ENCODE measurements at places on chromosomes 4 and X. TPM values are rescaled to one million over a fixed set of nuclear protein-coding genes. Genes with fewer than 3 reads are reported as not detected.

DNA sequence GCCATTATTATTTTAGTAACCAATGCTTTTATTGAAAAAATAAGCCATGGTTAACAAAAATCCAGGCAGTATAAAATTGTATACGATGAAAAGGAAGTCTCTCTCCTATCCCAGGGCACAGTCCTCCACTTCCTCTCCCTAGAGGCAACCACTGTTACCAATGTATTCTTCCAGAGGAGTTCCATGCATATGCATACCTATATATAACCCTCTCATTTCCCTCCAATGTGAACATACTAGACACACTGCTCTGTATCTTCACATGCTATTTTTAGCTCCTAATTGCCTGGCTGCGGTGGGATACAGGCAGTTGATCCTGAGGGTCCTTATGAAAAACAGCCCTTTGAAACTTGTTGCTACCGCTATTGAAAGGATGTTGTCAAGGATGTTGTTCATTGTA is 33.8 kb downstream of the PRPS1 start:
- no peak for DNase-seq

DNA sequence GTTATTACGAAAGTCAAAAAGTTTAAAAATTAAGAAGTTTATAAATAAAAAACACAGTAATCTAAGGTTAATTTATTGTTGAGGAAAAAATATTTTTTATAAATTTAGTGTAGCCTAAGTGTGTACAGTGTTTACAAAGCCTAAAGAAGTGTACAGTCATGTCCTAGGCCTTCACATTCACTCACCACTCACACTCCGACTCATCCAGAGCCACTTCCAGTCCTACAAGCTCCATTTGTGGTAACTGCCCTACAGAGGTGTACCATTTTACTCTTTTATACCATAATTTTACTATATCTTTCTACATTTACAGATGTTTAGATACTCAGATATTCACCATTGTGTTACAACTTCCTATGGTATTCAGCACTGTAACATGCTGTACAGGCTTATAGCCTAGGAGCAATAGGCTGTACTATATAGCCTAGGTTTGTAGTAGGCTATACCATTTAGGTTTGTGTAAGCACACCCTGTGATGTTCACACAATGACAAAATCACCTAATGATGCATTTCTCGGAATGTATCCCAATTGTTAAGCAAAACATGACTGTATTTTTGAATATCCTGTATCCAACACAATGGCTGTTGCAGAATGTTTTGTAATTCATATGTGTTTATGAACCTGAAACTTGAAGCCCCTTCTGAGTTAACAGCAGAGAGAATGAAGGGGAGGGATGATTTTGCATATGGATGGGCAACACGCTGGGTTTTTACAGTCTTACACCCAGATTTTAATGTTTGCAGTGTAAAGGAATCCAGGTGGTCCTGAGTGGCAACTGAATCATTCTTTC is 3.1 kb downstream of the PPBP start:
- DNase-seq = no peak

- DNase-seq = no peak
Measured at GRCh38 chr4:3783693-3784306, 17.6 kb downstream of the ADRA2C start.

DNA sequence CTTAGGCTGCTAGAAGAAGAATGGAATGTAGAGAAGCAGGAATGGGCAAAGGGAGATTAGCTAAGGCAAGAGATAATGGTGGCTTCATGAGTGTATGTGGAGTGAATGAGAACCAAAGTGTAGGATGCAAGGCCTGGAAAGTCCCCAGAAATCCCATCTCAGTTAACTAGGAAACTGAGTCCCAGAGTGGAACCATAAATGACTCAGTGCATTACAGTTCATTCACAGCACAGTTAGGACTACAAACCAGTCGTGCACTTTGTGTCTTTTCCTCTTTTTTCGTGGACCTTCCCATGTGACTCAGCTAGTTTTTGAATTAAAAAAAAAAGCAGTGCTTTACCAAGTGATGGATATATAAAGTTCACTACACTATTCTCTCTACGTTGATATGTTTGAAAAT is 27.7 kb upstream of the REST start:
- DNase-seq = no peak

DNA sequence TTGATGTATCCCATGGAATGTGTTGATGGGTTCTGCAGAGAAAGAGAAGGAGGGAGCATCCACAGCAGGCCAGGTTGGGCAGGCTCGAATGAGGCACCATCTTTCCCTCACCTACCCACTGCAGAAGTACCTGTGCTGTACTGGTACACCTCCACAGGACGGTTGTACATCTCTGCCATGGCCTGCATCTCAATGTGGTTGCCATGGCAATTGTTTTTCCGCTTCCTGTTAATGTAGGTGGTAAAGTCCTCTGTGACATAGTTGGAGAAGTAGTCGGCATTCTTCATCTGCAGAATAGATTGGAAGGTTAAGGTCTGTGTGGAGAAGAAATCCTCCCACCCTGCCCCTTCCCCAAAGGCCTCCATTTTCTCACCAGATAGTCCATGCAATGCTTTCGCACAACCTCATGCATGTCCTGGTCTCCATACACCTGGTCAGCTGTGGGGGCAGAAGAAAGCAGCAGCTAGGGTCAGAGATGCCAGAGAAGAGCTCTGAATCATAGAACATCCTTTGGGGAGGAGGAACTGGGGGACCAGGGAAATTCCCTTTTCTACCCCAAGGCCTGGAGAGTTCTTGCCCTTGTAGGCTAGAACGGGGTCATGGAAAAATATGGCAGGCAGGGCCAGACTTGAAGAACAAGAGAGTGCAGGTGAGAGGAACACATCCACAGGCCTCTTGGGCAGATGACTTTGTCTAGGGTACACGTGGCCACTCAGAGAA is 15.9 kb upstream of the PIM2 start:
- peak; percentile 7 for DNase-seq

DNA sequence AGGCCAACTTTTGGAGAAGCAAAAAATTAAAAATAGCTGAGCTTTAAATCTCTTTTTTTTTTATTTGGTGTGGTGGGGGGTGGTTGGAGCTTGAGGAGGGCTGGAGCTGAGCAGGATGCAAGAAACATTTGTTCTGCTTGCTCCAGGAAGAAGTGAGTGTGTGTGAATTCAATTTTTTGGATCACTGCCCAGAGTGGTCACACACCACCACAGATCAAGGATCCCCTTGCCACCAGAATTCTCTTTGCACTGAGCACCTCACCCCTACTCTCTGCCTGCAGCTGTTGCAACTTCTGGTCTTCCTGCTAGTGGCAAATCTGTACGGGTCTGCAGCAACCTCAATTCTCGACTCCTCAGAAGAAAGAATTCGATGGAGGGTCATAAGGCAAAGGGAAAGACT is 19.9 kb upstream of the PLP1 start:
- no peak for DNase-seq

- no peak for DNase-seq
Measured at GRCh38 chrX:39752815-39753214, 344.9 kb downstream of the BCOR start.

- DNase-seq = no peak
Measured at GRCh38 chrX:119672426-119672825, 20.5 kb downstream of the SEPTIN6 start.

DNA sequence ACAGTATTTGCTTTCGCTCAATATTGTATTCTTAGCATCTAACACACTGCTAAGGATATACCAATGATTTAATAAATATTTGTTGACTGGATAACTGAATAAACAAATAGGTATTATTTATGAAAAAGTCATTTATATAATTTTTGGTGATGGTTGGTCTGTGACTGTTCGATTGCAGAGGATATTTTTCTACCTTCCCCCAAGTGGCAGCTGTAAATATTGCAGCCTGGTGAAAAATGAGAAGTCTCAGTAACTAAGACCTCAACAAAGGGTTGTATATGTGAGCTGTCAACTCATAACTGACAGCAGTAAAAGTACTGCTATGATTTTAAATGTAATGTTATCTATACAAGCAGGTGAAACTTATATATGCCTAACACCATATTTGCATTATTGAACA is 36.0 kb downstream of the HTR2C start:
- no peak for DNase-seq

GRCh38 chr4:75054078-75054477 is 121.2 kb downstream of the PARM1 start:
- DNase-seq = no peak

DNA sequence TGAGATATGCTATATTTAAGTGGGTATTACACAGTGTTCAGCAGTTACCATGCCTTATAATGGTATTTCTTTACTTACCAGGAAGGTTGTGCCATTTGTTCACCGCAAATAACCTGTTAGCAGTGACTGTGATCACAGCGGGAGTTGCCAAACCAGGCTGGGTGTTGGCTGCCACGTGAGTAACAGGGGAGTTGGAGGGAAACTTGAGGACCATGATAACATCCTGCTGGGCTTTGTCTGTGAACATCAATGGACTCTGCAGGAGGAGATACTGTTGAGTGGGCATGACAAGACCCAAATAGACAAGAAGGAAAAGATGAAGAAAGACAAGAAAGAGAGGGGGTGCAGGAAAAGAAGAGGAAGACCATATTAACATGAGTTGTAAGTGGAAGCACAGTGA is 242.9 kb downstream of the DCLK2 start:
- DNase-seq = no peak

- no peak for DNase-seq
Measured at GRCh38 chr4:41451961-41452360, 86.0 kb upstream of the LIMCH1 start.

DNA sequence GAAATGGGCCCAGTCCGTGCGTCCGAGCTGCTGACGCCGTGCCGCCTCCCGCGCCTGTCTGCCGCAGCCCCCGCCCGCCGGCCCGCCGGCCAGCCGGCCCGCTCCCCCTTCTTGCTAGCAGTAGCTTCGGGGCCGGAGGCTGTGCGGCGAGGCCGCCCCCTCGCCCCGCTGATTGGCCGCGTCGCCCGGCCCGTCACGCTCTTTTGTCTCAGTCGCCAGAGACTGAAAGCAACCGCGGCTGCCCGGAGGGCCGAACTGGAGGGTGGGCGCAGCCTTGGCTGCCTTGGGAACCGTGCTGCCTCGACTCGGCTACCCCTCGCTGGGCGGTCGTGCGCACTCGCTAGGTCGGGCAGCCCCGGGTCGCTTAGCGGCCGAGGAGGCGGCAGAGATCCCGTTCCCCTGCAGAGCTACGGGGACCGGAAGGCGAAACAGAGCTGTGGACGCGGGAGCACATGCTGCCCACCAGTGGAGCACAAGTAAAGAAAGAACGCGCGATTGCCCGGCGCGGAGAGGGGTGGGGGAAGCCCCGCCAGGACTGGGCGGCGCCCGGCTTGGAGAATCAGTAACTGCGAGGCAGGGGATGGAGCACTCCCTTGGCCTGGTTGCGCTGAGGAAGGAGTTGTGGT is at the start of gene ZCCHC18:
Gene ZCCHC18 (plus strand): TSS at position 198 of the 626 bp plus-strand sequence. CDS start 1,589 bp downstream, outside the sequence.
- peak; percentile 58 for DNase-seq

- DNase-seq = no peak
Measured at GRCh38 chr4:105170711-105171110, 24.0 kb downstream of the TET2 start.

DNA sequence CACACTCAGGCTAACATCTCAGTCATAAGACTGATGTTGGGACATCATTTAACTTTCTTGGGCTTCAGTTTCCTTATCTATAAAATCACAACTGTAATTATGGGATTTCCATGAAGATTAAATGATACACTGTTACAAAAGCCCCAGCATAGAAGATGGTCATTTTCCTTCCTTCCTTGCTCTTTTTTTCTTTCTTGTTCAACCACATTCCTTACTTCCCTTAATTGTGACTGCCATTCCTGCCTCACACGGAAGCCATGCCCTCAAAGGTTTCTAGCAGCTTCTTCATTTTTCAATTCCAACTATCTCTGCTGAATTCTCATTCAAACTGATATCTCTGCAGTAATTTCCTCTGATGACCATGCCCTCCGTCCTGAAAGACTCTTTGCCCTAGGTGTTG is 311.8 kb downstream of the PPP3CA start:
- DNase-seq = no peak

DNA sequence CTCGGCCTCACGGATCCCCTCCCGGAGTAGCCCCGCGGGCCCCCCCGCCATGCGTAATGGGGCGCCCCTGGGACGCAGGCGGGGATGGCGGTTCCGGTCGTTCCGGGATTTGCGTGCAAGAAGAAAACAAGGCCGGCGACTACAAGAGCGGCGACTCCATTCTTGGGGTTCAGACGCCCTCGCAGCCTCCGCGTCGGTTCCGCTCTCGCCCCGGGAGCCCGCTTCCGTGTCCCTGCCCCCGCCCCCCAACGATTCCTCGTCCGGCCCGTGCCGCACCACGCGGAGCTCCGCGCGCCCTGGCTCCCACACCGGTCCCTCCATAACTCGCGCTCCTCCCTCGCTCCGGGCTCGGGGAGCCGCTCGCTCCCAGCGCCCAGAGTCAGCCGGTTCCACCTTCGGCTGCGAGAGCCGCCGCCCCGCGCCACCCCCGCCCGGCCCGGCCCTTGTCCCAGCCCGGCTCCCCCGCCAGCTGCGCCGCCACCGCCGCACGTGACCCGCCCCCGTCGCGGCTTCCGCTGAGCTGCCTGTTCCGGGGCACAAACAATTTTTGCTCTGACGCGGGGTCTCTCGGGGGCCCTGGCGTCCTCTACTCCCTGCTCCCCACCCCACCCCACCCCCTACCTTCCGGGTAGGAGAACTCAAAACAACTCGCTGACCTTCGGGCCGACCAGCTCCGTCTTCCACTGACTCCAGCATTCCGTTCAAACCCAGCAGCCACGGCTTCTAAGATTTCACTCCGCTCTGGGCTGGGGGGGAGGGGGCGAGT is 78.8 kb upstream of the BCOR start:
- DNase-seq = peak; percentile 79

DNA sequence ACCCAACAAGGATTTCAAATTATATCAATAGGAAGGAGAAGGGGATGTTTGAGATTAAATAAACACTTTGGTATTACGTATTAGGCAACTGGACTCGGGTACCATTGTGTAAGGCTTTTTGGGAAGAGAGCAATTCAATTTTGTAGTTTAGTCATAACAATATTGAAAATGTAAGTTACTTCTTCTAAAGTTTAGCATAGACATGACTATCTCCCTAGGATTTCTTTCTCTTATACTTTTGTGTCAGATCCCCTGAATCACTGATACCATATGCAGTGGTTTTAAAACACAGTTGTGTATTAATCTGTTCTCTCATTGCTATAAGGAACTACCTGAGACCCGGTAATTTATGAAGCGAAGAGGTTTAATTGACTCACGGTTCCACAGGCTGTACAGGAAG is 123.8 kb upstream of the FAM9C start:
- DNase-seq = no peak

DNA sequence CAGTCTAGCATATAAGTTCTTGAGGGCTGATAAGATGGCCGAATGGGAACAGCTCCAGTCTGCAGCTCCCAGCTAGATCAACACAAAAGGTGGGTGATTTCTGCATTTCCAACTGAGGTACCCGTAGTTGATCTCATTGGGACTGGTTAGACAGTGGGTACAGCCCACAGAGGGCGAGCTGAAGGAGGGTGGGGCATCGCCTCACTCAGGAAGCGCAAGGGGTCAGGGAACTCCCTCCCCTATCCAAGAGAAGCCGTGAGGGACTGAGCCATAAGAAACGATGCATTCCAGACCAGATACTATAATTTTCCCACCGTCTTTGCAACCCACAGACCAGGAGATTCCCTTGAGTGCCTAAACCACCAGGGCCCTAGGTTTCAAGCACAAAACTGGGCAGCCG is 109.0 kb downstream of the RPS6KA6 start:
- DNase-seq = no peak

Gene ERCC6L
- total RNA-seq = 0.15 TPM

Gene TMPRSS11F
- total RNA-seq = not detected

Gene GATA1
- not detected for total RNA-seq

Gene PLAC8
- 4.2 TPM for total RNA-seq

Gene CENPVL2
- not detected for total RNA-seq
